ENCODE measurements at places on chromosomes 12 and 14. TPM values are rescaled to one million over a fixed set of nuclear protein-coding genes. Genes with fewer than 3 reads are reported as not detected.

GRCh38 chr12:61009192-61009591 lies 1251.0 kb upstream of the USP15 start:
- no peak for DNase-seq

Gene SRRM4
- 0.30 TPM for total RNA-seq

DNA sequence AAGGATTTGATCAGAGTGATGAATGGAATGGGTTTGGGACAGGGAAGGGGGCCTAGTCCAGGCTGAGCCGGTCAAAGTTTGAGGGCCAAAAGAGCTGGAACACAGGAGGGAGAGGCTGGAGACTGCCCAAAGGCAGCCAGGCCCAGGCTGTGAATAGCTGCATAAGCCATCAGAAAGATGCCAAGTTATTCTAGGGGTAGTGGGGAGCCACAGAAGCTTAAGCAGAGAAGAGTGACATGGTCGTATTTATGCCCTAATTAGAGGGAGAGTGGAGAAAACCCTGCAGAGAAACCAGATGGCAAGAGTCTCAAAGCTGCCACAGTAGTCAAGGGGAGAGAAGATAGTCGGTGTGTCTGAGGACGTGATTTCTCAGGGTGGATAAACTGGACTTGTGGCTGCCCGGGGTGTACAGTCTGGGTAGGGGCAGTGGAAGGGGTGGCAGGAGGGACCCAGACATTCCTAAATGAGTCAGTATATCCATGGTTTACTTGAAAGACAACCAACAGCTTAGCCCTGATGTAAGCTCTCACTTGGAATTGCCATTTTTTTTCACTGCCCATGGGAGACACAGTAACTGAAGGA lies 99.2 kb downstream of the PRICKLE1 start:
- no peak for DNase-seq

- no peak for DNase-seq
These were observed 43.9 kb downstream of the CCDC88C start for GRCh38 chr14:91373591-91374254.

GRCh38 chr14:95318399-95319311 lies 1.1 kb downstream of the CLMN start:
- DNase-seq: no peak

Gene KRT78
- total RNA-seq: not detected

Gene TPH2
- not detected for total RNA-seq

All from Right ventricle myocardium superior (tissue), 1 donor.